NCI-H2107 (cell line): ENCODE measurements at places on chromosomes 3 and 15.

DNA sequence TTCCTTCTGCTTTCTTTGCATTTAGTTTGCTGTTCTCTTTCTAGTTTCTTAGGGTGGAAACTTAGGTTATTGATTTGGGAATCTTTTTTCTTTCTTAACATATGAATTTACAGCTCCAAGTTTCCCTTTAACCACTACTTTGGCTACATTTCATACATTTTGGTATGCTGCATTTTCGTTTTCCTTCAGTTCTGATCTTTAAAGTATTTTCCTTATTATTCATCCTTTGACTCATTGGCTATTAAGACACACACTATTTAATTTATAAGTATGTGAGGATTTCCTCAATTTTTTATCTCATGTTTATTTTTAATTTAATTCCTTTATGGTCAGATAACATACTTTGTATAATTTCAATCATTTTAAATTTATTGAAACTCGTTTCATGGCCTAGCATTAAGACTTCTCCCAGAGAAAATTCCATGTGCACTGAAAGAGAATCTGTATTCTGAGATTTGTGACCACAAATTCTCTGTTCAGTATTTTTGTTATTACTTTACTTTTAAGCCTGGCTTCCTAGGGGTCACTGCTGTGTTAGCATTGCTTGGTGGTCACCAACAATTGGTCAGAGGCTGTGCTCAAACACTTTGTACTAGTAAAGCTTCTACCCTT, 87.7 kb downstream of the CFAP20DC start:
- no peak for DNase-seq

DNA sequence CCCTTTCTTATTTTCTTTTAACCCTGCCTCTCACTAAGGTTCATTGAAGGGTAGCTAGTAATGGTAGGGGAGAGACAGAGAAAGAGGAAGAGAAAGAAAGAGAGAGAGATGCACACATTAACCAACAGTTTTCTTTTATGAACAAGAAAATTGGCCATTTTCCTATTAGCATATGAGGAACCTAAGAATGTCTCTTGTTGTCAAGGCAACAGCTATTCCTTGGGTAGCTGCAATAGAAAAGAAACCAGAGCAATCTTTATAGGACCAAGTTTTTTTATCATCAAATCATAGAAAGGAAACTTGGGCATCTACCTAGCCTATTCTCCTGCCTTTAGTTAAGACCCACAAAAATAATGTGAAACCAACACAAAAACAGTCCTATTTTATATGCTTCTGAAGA, 15.0 kb upstream of the CCDC39 start:
- no peak for DNase-seq

GRCh38 chr15:68445351-68445750, 13.4 kb upstream of the ITGA11 start:
- no peak for DNase-seq

DNA sequence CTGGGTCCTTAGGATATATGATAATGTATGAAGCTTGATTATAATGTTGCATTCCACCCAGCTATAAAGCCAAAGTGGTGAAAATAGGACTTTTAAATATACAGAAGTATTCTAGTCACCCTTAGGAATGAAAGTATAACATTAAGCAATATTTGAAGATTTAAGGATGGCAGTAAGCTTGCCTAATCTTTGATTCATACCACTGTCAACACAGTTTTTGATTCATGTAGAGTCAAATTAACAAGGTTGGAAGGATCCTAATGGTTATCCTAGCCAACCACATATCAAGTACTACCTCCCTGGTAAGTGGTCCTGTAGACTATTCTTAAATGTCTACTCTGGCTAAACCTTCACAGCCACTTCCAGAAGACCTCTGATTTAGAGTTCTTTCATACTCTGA, 18.6 kb downstream of the ARIH1 start:
- no peak for DNase-seq

- no peak for DNase-seq
Measured at GRCh38 chr3:23264413-23264812, 61.3 kb downstream of the UBE2E2 start.

- no peak for DNase-seq
Measured at GRCh38 chr3:145817870-145818483, 343.0 kb downstream of the PLOD2 start.

DNA sequence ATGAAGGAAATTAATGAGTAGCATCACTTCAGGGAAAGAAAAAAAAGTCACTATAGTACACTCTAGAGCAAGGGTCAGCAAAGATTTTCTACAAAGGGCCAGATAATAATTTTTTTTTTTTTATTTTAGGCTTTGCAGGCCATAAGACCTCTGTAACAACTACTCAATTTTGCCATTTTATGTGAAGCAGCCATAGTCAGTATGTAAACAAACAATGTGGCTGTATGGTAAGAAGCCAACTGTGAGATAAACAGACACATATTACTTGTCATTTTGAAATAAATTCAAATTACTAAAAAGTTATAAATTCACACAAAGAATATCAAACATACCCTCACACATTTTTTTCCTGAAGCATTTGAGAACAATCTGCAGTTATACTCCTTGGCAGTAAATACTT, 40.6 kb downstream of the SCAPER start:
- no peak for DNase-seq

DNA sequence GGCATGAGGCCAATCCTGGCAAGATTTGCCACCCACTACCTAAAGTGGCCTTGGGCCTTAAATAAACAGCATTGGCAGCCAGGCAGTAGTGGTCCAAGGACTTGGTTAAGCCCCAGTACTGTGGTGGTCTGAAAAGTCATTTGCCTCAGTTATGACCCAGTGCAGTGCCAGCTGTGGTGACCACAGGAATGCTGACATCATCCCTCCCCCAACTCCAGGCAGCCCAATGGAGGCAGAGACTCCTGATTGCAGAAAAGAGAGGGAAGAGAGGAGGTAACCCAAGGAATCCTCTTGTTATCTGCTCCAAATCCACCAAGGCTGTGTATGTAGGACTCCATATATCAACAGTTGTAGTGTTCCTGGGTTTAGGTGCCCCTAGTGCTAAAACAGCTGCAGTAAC, 883.6 kb downstream of the SQOR start:
- DNase-seq: no peak

DNA sequence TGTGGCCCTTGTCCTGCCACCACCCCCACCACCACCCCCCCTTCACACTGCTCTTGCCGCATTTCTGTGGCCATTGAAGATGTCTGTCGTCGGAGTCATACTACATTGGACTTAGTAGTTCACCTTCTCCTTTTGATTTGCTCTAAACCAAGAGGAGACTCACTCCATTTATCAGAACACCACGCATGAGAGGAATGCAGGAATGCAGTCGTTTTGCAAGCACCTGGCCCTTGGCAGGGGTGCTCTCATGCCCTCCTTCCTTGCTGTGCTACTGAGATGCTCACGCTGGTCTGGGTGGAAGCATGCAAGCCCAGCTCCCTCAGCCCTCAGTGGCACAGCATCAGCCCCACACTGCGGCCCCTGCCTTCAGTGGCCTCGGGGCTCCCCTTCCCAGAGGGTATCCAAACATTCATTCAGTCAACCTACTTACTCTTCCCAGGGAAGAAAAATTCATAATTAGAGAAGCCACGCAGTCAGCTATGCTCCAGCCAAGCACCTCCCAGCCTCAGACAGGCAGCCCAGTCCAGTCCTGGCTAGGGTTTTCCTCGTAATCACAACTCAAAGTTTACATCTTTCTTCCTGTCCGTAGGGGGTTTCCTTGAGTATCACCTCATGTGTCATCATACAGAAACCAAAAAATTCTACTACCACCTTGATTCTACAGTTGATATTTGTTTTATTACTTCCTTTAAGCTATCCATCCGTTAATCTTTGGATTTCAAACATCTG, 520.0 kb downstream of the GABRG3 start:
- no peak for DNase-seq
